ENCODE measurements at places on chromosomes 11 and 22.

DNA sequence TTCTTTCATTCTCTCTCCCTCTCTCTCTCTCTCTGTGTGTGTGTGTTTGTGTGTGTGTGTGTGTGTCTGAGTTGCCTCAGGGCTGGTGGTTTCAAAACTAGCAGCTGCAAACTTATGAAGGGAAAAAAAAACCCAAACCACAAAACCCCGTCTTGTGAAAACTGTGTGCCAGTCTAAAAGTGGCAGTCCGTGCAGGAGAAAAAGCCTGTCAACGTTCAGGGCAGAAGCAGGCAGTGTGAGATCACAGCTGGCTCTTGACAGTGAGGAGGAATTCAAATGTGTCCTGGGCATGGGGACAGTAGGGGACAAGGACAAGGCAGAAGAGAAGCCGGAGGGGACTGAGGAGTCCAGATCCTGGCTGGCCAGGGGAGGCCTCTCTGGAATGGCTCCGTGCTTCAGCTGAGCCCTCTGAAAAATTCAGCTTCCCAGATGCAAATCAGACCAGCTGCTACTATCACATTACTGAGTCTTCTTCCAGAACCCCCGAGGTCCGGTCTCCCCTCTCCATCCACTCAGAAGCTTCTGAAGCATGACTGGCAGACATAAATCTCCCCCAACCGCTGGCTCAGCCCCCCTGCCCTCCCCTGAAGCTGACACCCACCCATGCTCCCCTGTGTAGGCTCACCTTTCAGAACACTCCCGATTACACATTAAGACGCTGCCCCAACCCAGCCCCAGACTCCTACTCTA, 31.9 kb downstream of the FLI1 start:
- DNase-seq = no peak

DNA sequence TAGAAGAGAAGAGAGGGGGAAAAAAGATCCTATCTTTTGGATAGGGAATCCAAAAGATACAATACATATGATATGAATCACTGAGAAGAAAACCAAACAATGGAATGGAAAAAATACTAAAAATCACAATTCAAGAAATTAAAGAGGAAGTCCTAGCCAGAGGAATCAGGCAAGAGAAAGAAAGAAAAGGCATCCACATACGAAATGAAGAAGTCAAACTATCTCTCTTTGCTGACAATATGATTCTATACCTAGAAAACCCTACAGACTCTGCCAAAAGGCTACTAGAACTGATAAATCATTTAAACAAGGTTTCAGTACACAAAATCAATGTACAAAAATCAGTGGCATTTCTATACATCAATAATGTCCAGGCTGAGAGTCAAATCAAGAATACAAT, 91.4 kb downstream of the EFCAB6 start:
- DNase-seq = no peak

GRCh38 chr22:30591191-30591587, 521 bp downstream of the PES1 start:
- peak; percentile 11 for DNase-seq

DNA sequence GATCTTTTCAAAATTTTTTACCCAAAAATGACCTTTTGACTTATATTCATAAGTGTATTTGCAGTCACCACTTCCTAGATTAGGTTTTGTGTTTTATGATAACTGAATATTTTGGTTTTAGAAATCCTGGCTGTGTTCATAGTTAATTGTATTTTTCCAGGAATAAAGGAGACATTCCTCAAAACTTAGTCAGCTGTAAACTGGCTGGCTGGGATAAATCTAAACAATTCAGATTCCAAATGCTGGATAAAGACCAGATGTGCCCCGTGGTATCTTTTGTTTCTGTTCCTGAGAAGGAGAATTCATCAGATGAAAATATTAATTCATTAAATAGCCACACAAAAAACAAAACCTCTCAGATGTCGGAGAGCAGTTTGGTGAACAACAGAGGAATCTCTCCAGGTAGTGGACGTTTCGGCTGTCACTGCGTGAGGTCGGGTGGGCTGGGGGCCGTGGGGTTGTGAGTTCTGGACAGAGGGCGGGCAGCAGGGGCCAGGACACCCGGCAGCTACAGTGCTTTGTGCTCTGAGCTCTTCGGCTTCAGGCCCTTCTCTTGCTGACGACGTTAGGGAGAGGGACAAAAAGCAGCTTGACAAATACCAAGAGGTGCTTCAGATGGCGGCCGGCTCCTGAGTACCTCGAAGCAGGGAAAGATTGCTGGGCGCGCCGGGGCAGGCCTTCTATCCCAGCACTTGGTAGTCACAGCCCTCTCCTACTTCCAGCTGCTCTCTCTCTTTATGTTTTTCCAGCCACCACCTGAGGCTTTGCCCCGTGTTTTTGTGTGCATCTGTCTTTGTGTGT, 24.6 kb downstream of the MOV10L1 start:
- DNase-seq = no peak

- peak; percentile 33 for DNase-seq
Observed at GRCh38 chr22:36144886-36145541, 15.5 kb downstream of the APOL3 start.

DNA sequence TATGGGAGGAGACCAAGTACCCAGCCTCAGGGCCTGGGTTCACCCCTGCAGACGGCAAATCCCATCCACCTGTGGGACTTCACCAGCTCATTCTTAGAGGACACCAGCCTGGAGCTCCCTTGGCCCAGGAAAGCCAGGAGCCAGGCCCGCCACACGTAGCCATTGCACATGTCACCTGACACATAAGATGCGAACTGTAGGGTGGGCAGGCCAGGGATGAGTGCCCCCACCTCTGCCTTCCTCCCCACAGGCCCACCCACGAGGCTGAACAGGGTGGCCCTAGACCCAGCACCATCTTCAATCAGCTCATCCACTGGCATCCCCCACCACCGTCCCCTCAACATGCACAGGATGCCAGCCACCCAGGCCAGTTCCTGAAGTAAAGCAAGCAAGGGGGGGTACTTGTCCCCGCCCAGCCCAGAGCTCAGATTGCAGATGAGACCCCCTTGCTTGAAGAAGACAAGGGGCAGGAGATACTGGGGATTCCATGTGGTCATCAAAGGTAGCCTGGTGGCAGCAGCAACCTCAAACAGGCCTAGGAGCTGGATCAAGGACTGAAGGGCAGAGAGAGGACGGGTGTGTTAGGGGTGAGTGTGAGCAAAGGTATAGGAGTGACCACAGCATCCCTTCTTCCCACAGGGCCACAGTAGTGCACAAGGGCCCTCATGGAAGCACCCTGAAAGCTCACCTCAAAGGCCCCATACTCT, 45.6 kb downstream of the IGLL5 start:
- DNase-seq = no peak

DNA sequence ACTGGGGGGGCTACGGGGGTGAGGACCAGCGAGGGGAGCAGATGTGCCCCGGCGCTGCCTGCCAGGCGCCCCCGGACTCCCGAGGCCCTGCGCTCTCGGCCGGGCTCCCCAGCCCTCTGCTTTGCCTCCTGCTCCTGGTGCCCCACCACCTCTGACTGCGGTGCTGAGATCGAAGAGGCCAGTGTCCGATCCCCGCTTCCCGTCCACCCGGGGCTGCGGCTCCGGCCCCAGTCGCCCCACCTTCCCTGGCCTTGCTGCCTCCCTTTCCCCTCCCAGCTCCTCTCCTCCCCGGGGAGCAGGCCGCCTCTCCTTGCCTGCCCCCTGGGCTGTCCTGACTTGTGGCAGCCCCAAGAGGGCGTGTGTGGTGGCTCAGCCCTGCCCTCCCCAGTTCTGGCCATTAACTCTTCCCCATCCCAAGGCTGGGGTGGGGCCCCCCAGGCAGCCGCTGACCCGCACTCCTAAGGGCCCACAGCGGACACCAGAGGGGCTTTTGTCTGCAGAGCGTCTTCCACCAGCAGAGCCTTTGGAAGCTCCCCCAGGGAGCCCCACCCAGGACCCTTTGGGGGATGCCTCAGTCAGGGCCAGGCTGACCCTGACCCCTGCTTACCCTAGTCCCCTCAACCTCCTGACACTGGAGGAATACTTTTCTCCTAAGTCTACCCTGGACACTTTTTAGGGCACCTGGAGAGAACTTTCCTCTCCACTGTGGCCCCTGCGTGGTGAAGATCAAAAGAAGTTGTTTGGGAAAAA, 16.6 kb downstream of the RTN4RL2 start:
- DNase-seq = no peak

DNA sequence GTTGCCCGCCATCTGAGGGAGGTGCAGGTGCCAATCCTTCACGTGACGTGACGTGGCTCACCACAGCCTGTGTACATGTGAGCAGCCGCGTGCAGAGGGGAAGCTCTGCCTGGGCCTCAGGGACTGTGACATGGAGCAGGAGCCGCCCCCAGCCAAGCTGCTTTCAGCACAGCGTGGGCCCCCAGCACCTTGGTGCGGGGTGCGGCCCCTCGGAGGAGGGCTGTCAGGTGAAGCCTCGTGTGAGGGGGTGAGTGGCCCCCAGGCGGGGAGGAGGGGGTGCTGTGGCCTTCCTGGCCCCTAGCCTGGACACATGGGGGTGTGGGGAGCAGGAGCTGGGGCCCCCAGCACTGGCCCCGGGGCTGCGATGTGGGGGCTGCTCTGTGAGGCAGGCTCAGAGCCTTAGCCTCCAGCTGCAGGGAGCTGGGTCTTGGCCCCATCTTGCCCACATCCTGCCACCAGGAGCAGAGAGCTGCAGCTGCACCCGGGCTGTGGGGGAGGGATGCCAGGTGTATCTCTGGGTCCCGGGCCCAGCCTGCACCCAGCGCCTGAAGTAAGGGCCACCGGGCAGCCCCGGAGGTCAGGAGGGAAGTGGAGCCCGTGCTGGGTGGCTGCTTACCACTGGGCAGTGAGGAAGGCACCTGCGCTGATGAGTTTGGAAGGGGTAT, at the start of gene ADORA2A:
ADORA2A (plus strand) TSS at position 100 of the 665 bp plus-strand sequence. CDS start 5,806 bp downstream, outside the sequence.
- DNase-seq = no peak

DNA sequence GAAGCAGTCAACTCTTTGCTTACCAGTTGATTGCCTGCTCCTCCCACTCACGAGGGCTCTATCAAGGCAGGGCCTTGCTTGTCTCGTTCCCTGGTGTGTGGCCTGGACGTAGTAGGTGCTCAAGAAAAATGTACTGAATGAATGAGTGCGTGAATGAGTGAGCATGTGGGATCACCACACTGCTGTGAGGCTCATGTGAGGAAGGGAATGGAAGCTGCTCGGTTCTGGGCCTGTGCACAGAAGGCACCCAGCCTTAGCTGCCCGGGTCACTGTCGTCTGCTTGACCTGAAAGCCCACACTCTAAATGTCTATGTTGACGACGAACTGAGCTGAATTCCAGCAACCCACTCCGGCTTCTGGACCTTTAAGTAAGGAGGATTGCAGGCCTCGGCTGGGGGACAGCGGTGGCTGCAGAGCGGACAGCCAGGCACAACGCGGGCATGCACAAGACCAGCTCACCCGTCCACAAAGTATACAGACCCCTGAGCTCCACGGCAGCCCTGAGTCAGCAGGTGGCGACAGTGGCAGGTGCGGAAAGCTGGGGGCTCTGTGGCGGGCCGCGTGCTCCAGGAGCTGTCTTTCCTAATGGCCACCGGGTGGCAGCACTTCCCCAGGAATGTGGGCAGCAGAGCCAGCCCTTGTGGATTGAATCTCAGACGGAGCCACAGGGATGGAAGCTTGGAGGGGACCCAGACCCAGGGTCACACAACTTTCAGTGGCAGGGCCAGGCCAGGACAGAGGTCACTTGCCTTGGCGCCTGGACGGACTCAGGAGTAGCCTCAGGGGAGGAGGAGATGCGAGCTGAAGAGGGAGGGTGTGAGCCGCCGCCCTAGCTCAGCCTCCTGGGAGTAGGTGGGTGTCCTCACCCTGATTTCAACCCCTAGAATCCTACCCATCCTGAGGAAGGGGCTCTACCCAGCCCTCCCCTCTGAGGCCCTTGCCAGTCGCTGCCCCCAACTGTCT, 5.0 kb upstream of the PICK1 start:
- peak; percentile 62 for DNase-seq

DNA sequence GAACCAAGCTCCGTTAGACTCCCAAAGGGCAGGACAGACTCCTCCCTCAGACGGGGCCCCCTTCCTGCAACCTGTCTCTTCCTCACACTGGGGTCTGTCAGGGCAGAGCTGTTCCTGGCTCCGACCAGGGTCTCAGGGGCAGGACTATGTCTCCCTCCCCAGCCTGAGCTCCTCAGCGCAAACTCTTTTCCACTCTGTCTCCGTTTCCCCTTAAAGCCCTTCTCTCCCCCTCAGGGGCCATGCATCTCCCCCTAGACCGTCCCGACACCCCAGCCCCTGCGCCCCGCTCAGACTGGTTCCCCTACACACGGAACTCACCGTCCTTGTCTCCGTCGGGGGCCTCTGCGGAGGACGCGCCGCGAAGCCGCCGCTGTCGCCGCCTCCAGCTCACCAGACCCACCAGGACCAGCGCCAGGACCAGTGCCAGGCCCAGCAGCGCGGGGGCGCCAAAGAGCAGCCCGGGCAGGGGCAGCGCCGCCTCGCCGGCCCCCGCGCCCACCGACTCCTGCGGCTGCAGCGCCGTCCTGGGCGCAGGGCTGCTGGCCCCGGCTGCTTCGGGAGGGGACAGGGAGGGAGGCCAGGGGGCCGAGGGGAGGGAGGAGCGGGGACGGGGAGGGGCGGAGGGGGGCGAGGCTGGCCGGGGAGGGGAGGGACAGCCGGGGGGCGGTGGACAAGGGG, 684 bp downstream of the TNFRSF13C start:
- no peak for DNase-seq

GRCh38 chr11:117828611-117829368, 4.2 kb upstream of the FXYD2 start:
- peak; percentile 53 for DNase-seq

- DNase-seq = no peak
Observed at GRCh38 chr11:73784080-73784634, 3.5 kb upstream of the MRPL48 start.

GRCh38 chr22:35522225-35523149, 18.1 kb upstream of the RASD2 start:
- DNase-seq = no peak

DNA sequence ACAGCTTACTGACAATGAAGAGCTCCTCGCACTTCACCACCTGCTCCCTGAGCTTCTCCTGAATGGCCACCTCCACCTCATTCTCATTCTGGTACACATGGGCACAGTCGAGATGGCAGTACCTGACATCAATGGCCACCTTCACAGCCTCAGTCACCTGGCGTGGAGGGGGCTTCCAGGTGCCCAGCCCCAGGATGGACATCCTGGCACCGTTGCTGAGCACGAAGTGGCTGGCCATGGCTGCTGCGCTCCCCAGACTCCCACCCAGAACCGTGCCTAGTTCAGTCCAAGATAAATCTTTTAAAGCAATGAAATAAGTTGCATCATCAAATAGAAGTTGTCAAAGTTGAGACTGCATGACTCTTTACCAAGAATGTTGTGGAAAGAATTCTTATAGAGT, 128.1 kb upstream of the SOX6 start:
- DNase-seq = no peak

Data from kidney glomerular epithelial cell (primary cell).